ENCODE measurements at places on chromosomes 13 and 19.

- no peak for DNase-seq
Measured at GRCh38 chr13:33006134-33006533, 10.1 kb upstream of the KL start.

DNA sequence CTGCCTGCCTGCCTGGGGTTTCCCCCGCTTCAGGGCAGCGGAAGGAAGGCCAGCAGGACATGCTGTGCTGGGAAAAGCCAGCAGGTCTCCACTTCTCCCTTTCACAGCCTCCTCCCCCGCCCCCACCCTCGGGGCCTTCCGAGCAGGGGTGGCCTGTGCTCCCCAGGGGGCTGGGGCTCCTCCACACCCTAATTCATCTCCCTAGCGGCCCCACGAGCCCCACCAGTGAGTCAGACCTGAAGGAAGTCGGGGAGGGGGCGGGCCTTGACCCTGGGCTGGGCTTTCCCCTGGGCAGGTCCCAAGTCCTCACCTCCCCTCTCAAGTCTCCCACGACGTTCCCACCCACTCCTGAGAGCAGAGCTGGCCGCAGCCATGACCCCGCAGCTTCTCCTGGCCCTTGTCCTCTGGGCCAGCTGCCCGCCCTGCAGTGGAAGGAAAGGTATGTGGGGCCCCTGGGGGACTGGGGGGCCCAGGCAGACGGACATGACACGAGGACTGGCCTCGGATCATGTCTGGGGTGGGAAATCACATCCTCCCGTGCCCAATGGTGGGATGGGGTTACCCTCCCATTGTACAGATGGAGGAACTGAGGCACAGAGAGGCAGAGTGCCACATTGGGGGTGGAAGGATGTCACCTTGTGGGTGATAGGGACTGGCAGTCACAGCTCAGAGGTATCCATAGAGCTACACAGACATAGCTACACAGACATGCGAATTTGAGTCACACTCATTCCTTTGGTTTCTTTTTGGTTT is at the start of gene EBI3:
TSS of gene EBI3 (plus strand) at position 345 of the 753 bp plus-strand sequence. CDS start at position 373, 28 bp downstream.
- DNase-seq = no peak

DNA sequence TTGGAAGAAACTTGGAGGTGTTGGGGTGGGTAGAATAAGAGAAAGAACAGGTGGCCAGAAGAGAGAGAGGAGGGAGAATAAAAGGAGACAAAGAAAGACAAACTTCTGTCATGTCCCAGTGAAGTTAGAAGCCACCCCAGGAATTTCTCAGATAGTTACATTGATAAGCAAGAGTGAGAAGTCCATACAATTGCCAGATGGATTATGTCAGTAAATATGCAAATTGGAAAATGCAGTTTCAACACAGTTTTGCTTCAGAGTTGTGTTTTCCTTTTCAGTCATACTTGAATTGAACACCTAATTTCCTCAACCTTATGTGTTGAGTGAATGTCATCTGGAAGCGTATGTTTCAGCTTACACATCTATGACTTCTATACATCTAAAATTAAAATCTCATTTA is 139.2 kb downstream of the RXFP2 start:
- no peak for DNase-seq

- DNase-seq = no peak
Measured at GRCh38 chr19:57359300-57359699, 4.1 kb upstream of the TRAPPC2B start.

- DNase-seq = no peak
Measured at GRCh38 chr19:13153569-13154240, 3.5 kb downstream of the IER2 start.

DNA sequence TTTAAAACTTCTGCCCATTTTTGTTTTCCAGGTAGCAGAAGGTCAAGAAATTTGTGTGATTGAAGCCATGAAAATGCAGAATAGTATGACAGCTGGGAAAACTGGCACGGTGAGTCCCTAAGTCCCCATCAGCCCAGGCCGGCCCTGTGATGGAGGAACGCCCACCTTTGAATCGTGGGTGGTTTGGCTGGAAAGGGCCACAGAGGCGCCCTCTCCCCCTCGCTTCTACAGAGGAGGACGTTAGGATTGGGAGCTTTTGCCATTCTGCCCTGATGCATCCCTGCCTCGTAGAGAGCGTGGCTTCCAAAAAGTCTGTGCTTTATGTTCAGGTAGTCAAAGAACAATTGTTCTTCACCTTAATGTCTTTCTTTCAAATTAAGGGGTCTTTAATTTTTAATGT is 60.9 kb downstream of the GGACT start:
- no peak for DNase-seq

DNA sequence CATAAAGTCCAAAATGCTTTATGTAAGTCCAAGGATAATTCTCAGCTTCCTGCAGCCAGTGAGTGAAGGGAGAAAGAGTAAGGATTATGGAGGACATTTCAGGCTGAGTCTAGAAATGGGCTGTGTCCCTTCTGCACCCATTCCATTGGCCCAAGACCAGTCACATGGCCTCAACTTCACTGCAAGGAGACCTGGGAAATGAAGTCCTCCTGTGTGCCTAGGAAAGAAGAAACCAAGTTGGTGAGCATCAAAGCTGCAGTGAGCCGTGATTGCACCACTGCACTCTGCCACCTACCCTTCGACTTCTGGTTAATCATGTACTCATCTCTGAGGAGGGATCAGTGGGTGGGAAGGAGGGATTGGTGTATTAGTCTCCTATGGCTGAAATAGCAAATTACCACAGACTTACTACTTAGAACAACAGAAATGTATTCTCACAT is 3.6 kb upstream of the CD37 start:
- DNase-seq = peak; percentile 20

- no peak for DNase-seq
Measured at GRCh38 chr13:73870970-73871935, 263.0 kb downstream of the KLF12 start.

DNA sequence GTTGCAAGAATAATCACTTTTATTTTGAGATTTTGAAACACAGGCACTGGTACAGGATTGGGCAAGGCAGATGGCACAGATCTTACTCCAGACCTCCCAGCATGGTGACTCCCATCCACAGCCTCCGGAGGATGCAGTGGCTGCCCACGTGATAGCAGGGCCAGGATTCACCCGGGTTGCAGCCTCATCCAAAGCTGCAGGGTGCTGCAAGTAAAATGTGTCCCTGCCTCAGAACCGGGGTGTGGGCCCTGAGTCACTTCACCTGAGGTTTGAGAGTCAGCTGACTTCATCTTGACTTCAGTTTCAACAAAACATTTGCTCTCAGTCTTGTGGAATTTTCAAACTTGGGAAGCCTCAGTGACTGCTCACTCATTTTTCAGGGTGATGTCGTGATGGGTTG is 201.9 kb downstream of the FGF9 start:
- peak; percentile 36 for DNase-seq

DNA sequence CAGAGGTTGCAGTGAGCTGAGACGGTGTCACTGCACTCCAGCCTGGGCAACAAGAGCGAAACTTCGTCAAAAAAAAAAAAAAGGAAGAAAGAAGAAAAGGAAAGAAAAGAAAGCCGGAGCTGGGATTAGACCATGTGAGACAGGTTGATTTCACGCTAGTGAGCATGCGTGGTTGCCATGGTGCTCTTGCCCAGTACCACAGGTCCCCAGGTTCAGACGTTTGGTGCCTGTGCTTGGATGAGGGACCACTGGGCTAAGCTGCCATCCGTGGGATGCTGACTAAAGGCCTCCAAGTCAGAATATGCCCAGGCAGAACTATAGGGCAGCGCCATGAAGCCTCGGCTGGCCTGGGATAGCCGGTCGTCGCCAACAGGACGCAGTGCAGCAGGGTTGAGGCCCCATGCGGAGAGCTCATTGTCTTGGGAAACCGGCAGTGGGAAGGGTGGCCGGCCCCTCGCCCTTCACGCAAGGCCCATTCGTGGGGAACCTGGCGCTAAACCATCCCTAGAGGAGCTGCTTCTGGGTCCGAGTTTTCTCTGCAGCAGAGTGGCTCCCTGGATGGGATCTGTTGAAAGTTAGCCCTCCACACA is 7.2 kb upstream of the TEX101 start:
- DNase-seq = no peak

DNA sequence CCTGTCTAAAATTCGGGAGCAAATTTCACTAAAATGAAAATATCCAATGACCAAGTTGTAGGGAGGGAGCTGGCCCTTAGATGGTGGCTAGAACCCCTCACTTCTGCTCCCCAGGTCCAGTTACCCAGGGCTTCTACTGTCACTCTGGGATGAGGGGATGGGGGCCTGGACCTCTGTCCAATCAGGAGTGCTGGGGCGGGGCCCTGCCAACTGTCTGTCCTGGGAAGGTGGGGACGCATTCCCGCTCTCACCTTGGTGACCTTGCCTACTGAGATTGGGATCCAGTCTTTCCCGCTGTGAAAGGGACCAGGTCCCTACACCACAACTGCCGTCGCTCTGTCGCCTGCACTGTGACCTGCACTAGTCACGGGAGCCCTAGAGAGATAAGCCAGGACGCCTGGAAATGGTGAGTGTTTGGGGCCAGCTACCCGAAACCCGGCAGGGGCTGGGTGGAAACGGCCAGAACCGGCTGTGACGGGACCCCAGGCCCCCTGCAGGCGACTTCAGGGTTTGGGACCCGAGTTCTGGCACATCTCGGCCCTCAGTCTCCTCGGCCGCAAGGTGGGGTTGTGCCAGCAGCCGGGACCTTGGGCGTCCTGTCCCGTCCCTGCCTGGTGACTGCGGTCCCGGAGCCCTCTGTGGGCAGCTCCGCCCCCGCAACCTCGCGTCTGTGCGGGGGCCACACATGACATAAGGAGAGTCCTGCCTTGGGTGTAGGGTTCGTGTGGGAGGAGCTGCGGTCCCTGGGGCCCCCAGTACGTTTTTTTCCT is 22.8 kb downstream of the ZNF20 start:
- DNase-seq = no peak

GRCh38 chr19:17061205-17061604 is 14.0 kb downstream of the HAUS8 start:
- no peak for DNase-seq

GRCh38 chr13:78897200-78897599 is 238.2 kb upstream of the OBI1 start:
- no peak for DNase-seq

- DNase-seq = no peak
Measured at GRCh38 chr13:102814025-102814607, 15.2 kb downstream of the BIVM start.

DNA sequence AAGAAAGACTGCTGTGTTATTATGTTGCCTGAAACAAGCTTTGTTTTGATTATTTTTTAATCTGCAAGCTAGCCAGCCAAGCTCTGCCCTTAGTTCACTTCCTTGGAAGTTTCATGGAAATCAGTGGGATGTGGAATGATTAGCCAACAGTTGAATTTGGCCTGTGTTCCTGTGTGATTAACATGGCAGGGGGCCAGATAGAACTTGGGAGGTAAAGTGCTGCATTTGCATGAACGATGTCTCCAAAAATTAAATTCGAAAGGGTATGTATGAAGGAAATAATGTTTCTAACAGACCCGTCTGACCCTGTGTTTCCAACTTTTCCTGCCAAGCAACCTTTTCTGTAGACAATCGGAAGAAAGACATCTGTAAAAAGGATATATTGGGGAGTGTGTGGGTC is 32.2 kb downstream of the UFM1 start:
- DNase-seq = no peak

DNA sequence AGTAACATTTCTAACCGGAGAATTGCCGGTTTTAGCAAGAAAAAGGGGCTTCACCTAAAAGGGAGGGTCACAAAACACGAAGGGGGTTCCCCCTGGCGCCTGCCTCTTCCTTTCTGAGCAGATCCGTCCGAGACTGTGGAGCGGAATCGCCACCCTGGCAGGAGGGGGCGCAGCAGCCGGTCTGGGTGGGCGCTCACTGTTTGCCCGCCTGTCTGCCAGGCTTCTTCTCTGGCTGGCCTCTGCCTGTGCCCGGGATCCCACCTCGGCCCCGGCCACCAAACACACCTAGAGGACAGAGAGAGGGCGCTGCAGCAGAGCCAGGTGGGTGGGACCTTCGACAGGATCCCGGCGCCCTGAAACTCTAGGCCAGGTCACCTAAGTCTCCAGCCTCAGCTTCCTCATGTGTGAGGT is 15.6 kb downstream of the LSM4 start:
- no peak for DNase-seq

DNA sequence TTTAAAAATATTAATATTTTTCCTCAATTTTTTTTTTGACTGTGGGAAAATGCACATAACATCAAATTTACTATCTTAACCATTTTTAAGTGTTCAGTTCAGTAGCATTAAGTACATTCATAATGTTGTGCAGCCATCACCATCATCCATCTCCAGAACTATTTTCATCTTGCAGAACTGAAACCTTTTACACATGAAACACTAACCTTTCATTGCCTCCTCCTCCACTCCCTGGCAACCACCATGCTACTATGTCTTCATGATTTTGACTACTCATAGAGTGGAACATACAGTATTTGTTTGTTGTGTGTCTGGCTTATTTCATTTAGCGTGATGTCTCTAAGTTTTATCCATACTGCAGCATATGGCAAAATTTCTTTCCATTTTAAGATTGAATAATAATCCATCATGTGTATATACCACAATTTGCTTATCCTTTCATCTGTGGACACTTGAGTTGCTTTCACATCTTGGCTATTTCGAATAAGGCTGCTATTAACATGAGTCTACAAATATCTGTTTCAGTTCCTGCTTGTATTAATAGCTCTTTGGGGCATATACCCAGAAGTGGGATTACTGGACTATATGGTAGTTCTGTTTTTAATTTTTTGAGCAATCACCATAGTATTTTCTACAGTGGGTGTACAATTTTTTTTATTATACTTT is 376.4 kb downstream of the MTUS2 start:
- no peak for DNase-seq

DNA sequence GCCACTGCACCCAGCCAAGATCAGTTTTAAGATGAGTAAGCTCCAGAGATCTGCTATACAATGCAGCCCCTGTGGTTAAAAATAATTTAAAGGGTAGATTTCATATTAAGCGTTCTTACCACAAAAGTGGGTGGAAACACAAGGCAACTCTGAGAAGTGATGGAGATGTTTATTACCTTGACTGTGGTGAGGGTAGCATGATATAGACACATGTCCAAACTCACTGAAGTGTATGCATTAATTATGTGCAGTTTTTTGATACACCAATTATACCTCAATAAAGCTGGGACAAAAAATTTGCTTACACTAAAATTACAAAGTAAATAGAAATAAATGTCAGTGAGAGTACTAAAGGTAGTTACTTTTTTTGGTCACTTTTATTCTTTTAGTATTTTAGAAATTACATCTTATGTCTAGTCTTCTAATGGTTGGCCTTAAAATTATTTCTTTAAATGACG is 696.5 kb downstream of the UQCRFS1 start:
- DNase-seq = no peak

GRCh38 chr19:28530406-28531035 is 682.4 kb downstream of the UQCRFS1 start:
- DNase-seq = no peak

- no peak for DNase-seq
Measured at GRCh38 chr13:76363682-76364289, 522.4 kb downstream of the KCTD12 start.

- DNase-seq = no peak
Measured at GRCh38 chr13:27006519-27007161, 165.0 kb downstream of the USP12 start.

DNA sequence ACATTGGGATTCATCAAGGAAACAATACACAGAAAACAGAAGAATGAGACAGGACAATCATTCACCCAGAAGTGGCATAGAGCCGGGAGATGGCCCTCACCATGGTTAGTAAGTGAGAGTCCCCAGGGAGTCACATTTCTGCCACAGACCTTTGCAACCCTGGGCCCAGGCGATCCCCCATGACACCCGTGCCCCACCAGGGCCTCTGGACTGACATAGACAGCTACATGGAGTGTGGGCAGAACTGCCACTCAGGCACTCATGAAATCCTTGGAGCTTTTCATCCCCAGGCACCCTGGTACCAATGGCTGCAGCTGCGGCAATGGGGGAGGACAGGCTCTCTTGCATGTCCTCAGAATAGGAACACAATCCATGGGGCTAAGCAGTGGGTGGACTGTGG is 174.5 kb upstream of the TRPC4 start:
- no peak for DNase-seq

- no peak for DNase-seq
Measured at GRCh38 chr13:26660766-26661165, 99.8 kb downstream of the GPR12 start.

All from foreskin keratinocyte (primary cell).